NCI-H774 (cell line): ENCODE measurements at places on chromosomes 5 and 9.

GRCh38 chr9:98614941-98615340 lies 93.8 kb downstream of the GABBR2 start:
- no peak for DNase-seq

DNA sequence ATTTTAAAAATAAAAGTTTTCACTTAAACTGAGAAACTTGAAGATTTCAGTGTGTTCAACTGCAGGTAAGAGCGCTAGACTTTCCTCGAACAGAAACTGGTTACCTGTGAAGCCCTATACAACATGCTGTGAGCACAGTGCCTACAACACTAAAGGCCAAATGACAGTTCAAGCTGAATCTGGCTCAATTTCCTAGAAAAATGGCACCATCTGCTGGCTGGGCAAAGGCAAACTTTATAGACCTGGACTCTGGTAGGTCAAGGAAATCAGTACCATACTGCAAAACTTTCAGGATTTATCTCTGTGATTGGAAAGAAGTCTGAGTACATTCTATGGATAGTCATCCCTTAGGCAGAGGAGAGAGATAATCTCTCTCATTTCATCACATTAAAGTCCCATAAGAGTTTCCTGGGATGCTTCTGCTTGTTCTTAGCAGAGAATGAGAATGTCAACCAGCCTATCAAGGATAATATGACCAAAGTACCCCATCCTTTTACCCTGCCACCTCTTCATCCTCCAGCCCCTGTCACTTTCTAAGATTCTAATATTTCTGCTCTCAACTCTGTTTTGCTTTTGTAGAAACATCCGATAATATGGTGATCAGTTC lies 31.8 kb upstream of the FOXB2 start:
- peak; percentile 47 for DNase-seq

DNA sequence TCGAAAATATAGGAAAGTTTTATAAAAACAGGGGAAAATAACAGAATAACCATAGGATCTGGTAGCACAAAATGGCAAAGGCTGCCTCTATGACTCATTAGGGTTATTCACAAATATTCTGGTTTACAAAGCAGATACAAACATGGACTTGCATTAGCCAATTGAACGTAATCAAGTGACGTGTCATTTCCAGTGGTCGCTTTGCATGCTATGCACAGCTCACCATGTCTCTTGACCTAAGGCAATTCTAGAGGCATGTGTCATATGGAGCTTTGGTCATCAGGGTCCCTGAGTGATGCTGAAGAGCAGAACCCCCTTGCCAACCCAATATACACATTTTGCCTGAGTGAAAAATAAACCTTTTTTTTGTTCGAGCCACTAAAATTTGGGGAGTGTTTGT lies 158.8 kb downstream of the TMEM161B start:
- no peak for DNase-seq

DNA sequence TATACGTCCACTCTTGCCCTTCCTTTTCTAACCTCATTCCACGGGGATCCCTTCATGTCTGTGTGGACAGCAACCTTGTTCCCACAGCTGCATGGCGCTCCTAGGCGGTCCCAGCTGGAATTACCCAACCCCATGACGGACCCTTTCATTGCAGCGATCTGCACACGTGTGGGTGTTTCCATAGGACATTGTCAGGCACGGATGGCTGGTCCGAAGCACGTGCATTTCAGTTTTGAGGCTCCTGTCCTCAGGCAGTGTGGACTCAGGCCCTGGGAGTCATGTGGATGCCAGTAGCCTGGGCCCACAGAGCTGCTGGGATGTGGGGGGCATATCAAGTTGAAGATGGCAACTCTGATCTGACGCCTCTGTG lies 15.0 kb downstream of the CARD19 start:
- DNase-seq = no peak

- peak; percentile 98 for DNase-seq
Measured at GRCh38 chr5:179559284-179560252, 9.2 kb downstream of the RUFY1 start.

DNA sequence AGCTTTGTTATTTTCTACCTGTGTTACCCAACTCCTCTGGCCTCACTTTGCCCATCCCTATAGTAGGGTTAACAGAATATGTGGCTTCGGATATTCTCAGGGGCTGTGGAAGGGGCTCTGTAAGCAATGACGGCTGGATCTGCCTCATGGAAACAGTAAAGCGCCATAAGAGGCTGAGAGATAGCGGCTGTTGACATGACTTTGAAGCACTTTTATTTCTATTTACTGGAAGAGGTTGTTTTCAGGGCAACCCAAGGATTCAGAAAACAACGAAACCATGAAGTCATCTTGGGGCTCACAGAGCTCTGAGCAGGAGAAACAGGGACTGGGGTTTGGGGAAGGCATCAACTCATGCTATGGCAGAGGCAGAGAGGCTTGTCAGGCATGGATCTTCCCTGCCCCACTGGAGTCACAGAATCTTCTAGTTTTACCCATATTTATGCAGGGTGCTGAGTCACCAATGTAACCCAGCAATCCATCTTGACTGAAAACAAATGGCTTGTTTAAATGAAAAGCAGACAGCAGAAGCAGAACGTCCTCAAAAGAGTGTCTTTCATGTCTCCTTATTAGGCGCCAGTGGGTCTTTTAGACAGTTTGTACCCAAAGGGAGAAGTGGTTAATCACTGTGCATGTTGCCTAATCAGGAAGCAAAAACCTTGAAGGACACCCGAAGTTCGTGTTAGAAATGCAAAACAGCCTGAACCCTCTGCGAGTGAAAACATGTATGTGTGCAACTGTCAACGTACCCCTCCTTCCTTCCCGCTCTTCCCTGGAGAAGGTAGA lies 113.0 kb downstream of the COL23A1 start:
- no peak for DNase-seq

DNA sequence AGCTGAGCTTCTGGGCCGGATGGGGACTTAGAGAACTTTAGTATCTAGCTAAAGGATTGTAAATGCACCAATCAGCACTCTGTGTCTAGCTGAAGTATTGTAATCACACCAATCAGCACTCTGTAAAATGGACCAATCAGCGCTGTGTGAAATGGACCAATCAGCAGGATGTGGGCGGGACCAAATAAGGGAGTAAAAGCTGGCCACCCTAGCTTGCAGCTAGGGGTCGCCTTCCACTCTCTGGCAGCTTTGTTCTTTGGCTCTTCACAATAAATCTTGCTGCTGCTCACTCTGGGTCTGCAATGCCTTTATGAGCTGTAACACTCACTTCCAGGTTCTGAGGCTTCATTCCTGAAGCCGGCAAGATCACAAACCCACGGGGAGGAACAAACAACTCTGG lies 354.0 kb downstream of the PRR16 start:
- DNase-seq = no peak

GRCh38 chr5:123116757-123117156 lies 27.7 kb downstream of the PRDM6 start:
- DNase-seq = no peak

DNA sequence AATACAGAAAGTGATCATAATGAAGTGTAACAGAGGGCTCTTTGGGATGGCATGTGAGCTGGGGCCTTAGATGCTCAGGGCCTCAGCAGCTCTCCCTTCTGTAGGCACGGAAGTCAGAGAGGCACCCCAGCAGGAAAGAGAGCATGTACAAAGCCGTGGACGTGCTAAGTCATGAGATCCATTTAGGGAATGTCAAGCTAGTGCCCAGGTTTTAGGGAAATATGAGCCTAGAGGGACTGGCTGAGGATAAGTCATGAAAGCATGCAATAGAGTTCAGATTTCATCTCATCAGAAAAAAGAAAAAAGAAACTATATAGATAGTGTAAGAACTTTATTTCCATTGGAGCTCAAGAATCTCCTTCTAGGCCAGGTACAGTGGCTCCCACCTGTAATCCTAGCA lies 379.5 kb upstream of the KLF4 start:
- DNase-seq = no peak

DNA sequence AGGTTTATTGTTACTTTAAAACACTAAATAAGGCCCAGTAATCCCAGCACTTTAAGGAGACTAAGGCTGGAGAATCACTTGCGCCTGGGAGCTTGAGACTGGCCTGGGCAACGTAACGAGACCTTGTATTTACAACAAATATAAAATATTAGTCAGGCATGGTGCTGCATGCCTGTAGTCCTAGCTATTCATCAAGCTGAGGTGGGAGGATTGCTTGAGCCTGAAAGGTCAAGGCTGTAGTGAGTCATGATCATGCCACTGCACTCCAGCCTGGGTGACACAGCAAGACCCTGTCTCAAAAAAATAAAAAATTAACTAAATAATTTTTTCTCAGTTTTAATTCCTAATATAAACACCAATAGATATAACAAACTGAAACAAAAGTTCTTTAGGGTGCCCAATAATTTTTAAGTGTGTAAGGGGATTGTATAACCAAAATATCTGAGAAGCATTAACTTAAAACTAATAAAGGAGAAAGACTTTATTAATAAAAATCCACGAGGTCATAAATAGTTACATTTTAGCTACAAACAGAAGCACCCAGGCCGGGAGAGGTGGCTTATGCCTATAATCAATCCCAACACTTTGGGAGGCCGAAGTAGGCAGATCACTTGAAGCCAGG lies 32.7 kb downstream of the FAM13B start:
- DNase-seq = no peak

DNA sequence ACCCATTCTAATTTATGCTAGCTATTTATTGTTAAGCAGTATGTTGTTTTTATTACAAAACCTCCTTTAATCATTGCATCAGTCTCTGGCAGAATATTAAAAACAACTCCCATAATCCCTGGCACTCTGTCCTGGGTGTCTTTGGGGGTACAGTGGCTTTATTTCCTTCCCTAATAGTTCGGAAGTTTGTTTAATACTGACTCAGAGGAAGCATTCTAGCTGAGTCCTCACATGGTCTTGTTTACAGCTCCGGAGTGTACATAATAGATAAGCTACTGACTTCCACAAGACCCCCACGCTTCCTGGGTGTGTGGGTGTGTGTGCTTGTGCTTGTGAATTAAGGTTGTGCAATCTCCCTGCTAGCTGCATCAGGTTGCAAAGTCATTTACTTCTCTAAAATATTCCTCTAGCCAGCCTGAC lies 149.8 kb upstream of the CDKN2B start:
- no peak for DNase-seq

- no peak for DNase-seq
Measured at GRCh38 chr5:20335978-20336377, 348.0 kb upstream of the CDH18 start.

GRCh38 chr5:126053630-126054029 lies 369.6 kb upstream of the GRAMD2B start:
- DNase-seq = no peak

GRCh38 chr5:43312699-43313034 lies 545 bp downstream of the HMGCS1 start:
- DNase-seq = peak; percentile 38

- DNase-seq = no peak
Measured at GRCh38 chr9:69171049-69171448, 3.0 kb upstream of the TJP2 start.

- DNase-seq = no peak
Measured at GRCh38 chr5:139845846-139846681, 50.5 kb downstream of the PSD2 start.

- DNase-seq = no peak
Measured at GRCh38 chr9:129697656-129698253, 32.3 kb downstream of the PRRX2 start.

GRCh38 chr5:43191740-43192557 lies at the start of gene NIM1K:
Gene NIM1K (plus strand): TSS chr5:43192225. CDS start chr5:43245776, 53,551 bp downstream.
- DNase-seq = peak; percentile 72

DNA sequence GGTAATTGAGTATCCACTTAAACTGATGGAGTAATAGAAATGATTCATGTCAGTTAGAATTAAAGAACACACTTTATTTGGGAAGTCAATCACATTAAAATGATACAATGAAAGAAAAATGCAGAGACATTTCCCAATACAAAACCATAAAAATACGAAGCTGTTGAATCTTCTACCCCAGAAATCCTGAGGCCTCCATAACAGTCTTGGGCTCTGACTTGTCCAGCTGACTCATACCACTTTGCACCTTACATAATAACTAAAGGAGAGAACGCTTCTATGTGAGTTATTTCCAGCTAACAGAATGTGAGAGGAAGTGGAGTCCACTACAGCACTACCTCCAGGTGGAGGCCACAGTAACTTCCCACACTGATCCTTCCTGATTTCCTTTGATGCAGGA lies 305.0 kb downstream of the MRPS30 start:
- DNase-seq = no peak

GRCh38 chr5:177591690-177592009 lies 353 bp upstream of the TMED9 start:
- DNase-seq = no peak

DNA sequence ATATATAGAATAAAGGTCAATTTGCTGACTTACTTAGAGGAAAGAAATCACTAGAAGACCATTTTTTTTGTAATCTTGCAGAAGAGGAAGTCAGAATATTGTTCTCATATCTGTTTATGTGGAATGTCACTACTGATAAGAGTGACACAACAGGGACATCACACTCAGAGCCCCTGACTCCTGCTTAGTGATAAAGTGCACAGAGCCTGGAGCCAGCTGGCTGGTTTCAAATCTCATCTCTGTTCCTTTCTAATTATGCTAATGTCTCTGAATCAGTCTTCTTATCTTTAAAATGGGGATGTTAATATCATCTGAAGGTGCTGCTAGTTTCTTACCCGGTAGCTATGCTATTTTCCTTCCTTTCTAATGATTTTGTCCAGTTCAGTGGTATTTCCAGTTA lies 58.6 kb upstream of the LIFR start:
- no peak for DNase-seq

DNA sequence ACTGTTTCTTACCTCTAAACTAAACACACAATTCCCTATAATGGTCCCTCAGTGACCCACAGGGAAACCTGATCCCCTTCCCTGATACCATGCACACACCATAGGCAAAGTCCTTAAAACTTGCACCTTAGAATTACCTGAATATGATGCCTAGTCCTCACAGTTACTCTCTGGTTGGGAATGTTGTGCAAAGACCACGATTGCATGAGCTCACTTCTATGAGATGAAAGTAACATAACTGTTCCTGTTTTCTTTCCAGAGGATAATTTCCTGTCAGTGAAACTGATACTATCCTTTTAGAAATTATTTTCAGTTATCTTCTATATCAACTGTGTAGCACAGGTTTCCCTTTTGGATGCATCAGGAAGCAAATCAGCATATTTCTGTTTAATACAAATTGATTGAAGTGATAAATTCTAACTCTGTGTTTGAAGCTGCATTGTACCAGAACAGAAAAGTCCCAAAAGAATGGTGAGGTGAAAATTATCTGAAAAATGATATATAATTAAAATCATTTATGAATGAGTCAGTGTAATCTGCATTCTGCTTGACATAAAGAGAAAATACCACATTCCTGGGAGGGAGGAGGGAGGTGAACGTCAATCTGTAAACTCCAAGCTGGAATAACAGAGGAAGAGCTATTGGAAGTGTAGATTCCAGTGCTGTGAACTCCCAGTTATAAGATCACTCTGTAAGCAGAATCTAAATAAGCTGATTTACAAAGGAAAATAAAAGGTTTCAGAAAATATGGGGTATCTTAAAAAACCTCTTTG lies 51.2 kb upstream of the TNFAIP8 start:
- DNase-seq = no peak

DNA sequence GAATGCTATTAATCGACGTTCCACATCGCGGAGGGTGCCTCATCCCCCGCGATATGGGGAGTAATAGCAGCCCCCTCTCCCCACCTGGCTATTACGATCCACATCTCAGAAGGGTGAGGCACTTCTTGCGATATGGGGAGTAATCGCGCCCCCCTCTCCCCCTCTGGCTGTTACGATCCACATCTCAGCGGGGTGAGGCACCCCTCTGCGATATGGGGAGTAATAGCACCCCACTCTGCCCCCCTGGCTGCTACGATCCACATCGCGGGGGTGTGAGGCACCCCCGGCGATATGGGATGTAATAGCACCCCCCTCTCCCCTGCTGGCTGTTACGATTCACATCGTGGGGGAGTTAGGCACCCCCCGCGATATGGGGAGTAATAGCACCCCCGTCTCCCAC lies 128.5 kb downstream of the TMEM38B start:
- DNase-seq = no peak

- no peak for DNase-seq
Measured at GRCh38 chr9:116471093-116471906, 215.8 kb upstream of the TRIM32 start.
